AG10803 (cell line): ENCODE measurements at places on chromosomes 16 and 17.

GRCh38 chr17:66087073-66087472 is 104.9 kb downstream of the CEP112 start:
- peak; percentile 61 for DNase-seq

DNA sequence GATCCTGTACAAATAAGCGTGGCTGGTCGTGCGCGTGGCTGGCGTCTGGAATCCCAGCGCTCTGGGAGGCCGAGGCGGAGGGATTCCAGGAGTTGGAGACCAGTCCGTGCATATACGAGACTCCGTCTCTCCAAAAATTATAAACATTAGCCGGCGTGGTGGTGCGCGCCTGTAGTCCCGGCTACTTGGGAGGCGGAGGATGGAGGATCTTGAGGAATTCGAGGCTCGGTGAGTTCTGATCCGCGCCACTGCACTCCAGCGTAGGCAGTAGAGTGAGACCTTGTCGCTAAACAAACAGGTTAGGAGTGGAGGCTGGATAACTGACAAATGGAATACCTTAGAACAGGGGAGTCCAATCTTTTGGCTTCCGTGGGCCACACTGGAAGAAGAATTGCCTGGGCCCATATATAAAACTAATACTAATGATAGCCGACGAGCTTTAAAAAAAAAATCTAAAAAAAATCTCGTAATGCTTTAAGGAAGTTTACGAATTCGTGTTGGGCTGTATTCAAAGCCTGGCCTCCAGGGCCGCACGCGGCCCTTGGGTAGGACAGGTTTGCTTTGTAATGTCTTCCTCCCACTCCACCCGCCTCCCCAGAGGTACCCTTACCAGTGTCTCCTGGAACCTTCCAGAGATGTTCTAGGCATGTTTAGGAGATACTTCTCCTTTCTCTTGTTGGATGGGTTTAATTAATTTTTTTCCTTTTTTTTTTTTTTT is 909 bp upstream of the RSL1D1 start:
- DNase-seq = peak; percentile 25

DNA sequence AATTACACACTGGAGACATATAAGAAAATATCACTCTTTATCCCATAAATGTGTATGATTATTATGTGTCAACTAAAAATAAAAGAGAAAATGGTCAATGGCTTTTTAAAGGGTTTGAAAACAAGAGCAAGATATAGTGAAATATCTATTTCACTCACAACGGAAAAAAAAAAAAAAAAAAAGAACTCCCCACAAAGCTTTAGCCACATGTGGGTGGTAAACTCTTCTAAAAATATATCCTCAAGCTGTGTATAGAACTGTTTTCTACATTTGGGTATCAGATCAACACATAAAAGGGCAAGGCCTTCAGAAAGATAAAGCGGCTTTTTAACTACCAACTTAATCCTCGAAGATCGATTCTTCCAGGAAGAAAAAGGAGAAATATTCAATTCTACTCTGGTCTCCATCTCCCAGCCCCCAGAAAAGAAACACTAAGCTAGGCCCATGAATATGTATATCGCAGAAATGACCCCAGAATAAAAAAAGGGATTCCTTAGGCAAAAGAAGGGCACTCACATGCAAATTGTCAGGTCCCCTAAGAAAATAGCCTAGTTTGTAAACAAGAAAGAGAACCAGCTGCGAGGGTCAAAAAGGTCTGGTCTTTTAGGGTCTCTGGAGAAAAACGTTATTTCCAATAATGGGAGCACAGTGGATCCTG is 4.4 kb downstream of the LITAF start:
- DNase-seq = no peak

GRCh38 chr17:82228278-82228841 is 482 bp upstream of the SLC16A3 start:
- no peak for DNase-seq

DNA sequence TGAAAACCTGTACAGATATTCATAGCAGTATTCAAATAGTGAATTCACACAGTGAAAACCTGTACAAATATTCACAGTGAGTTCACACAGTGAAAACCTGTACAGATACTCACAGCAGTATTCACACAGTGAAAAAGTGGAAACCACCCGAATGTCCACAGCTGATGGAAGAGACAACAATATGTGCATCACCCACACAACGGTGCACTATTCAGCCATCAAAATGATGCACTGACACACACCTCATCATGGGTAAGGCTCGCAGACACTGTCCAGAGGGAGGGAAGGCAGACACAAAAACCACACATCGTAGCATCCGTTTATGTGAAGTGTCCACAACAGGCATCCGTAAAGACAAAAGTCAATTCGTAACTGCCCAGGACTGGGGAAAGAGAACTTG is 100.9 kb downstream of the VPS53 start:
- DNase-seq = no peak

DNA sequence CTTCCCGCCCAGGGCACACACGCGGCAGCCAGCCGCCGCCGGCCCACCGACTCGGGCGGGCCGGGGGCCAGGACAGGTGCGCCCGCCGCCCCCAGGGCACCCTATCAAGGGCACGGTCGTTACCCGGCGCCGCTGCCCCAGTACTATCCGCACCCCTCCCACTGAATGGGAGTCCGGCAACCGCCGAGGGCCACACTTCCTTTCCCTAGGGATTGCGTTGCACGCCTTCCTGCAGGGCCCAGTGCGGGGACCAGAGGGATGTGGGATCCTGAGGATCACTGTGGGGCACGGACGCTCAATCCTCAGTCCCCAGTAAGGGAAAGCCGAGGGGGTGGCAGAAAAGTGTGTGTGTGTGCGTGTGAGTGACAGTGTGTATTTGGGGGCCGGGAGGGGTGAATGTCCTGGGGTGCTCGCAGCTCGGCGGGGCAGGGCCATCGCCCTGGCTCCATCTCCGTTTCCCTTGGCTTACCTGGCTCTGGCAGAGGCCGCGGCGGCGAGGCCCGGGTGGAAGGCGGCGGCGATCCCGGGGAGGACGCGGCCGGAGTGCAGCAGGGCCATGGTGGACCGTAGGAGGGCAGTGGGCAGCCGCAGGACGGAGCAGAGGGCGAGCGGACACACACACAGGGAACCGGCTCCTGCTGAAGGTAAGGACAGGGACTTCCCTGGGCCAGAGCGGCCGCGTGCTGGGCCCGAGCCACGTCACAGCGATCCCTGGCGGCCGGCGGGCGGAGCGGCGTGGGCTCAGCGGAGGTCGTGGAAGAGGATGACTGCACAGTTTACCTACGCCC is at the start of gene GOT2:
TSS of gene GOT2 (minus strand) at position 646 of the 788 bp plus-strand sequence. CDS start at position 558, 88 bp downstream.
- DNase-seq = peak; percentile 85

DNA sequence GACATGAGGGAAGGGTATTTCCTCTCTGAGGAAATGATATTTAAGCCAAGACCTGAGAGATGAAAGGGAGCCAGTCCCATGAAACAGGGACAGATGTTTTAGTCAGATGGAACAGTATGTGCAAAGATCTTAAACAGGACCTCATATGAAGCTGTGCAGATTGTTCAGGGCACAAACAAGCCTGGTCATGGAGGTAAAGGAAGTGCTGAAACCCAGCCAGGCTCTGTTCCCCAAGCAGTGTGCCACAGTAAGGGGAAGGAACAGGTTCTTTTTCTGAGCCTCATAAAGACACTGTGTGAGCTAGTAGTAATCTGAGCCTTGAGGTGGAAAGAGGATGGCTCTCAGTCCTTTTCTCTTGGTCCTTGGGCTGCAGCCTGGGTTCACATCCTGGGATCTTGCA is 159.9 kb downstream of the ANKFN1 start:
- no peak for DNase-seq

GRCh38 chr17:61353615-61354014 is 46.0 kb upstream of the TBX2 start:
- DNase-seq = no peak

DNA sequence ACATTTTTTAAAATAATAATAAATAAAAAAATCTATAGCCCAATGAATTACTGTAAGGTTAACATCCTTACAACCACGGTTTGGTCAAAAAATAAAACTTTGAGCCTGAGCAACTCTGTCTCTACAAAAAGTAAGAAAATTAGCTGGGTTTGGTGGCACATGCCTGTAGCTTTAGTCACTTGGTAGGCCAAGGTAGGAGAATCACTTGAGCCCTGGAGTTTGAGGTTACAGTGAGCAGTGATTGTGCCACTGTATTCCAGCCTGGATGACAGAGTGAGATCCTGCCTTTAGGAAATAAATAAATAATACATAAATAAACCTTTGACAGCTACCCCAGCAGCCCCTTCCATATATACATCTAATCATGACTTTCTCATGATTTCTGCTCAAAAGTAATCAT is 26.9 kb upstream of the PHAF1 start:
- DNase-seq = peak; percentile 31

DNA sequence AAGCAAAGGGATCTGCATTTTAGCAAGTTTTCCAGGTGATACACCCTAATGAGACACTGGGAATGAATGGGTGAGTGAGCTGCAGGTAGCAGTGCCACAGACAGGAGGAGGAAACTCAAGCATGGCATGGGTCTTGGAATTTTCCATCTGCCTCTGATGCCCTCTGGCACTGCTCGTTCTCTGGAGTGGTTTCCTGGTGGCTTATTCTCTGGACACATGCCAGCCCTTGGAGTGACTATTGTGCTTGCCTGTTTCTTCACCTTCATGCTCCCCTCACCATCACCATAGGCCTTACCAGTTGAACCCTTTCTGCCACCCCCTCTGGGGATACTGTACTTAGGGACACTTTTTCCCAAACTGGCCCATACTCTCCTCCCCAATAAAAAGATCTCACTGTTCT is 1.6 kb downstream of the COASY start:
- DNase-seq = no peak

GRCh38 chr16:79362300-79362970 is 238.1 kb downstream of the MAF start:
- DNase-seq = no peak

DNA sequence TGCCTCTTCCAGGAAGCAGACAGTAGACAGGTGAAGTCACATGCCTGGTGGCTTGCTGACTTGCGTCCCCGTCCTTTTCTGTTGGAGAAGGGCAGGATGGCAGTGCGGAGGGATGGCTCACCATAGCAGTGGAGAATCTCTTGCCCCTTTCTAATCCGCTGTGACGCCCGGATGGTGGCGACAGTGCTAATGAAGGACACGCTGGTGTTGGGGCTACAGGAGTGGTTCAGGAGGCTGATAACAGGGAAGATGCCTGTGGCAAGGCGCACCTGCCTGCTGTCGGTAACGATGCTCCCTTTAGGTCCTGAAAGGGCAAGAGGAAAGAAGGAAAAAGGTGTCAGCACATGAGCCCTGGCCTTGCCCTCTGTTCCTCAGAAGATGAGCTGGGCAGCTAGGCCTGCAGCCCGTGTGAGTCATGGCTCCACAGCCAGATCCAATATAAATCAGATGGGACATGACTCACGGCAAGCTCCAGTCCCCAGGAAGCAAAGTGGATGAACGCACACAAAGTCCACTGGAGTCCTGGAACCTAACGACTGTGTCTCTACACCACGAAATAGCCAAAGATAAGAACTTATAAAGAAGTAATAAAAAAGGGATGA is 25.5 kb downstream of the SERPINF1 start:
- DNase-seq = peak; percentile 90

DNA sequence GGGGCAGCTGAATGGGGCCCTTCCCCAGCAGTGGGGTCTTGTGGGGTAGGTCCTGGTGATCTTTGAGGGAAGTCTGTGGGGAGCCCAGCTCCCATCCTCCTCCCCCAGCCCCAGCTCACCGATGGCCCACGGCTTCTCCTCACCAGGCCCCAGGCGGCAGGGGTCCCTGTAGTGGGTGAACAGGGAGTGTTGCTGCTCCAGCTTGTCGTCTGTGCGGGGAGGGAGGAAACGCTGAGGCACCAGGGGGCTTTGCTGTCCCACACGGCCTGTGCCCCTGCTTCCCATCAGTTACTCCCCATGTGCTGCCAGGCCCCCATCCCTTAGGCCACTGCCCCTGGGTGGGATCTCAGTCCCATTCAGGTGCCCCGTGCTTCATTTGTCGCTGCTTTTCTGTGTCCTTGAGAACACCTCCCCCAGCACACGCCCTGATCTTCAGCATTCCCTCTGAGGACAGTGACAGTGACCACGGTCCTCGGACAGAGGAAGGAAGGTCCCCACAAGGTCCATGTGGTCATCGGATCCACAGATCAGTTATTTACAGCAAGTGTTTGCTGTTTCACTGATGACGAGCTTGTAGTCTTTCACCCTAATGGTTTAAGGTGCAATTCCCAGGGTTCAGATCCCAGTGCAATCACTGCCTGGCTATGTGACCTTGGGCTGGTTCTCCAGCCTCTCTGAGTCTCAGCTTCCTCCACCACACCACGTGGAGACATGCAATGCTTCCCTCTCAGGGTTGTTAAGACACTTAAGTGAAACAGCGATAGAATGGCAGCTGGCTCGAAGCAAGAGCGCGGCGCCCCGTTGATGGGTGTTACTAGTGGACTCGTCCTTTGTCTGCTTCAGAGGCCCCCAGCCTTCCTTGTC is 53.1 kb downstream of the PRMT7 start:
- DNase-seq = no peak

- DNase-seq = no peak
Measured at GRCh38 chr17:17626151-17626805, 34.8 kb upstream of the PEMT start.

GRCh38 chr16:19354371-19354770 is 63.3 kb upstream of the TMC5 start:
- DNase-seq = no peak

- DNase-seq = no peak
Measured at GRCh38 chr16:1945559-1946391, 2.8 kb upstream of the MSRB1 start.

DNA sequence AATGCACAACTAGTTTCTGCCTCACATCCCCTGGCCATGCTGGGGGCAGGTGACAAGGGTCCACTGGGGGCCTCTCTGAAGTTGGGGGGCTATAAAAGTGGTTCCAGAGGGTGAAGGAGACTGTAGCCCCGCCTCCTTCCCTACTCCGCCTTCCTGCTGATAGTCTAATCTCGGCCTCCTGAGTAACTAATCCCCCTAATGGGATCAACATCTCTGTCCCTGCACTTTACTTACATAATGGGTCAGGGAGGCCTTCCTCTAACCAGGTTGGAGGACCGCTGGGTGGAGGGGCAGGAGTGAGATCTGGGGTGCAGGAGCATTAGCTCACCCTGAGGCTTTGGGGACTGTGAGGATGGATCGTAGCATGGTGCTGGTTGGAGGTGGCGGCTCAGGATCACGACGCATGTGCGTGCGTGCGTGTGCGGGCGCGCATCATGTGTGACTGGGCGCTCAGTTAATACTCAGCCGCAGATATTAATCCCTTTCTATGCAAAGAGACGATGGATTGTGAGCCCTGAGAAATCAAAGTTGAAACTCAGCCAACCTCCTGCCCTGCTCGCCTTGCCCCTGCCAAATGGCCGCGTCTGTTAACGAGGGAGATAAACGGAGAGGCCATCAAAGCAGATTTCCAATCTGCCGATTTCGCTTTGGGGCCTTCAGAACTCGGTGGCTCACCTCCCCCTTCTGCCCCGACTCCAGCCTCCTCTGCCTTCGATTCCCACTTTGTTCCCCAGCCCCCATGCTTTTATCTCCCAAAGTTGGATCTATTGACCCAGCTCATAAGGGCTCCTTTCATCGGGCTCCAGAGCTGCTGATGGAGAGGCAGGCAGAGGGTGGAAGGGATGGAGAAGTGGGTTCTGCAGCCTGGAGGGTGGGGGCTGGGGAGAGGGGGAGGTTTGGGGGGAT is 107.3 kb downstream of the SDK2 start:
- no peak for DNase-seq

GRCh38 chr16:22278441-22279230 is 18.6 kb upstream of the POLR3E start:
- no peak for DNase-seq
